Activated CD4-positive, CD25-positive, alpha-beta regulatory T cell treated with anti-CD3 and anti-CD28 coated beads, Interleukin-2, amount 50 U/mL, for 72 hours (primary cell): ENCODE measurements at places on chromosomes 5 and 9.

DNA sequence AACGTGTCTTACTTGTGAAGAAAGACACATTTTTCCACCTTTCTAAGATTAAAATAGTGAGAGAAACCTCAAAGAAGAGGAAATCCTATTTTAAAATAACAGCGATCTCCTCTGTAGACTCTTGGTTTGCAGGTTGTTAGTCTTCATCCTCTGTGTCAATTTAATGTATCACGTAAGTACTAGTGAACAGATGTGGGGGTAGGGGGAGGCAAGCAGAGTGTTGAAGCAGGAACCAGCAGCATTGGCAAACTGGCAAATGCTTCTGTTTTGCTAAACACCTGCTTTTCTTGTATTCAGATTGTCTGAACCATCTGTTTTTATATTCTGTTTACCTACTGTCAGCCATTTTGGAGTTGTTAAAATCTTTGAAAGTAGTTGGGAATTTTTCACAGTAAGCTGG is 159.3 kb upstream of the TLX3 start:
- no peak for DNase-seq

GRCh38 chr5:3375586-3376311 is 219.9 kb upstream of the IRX1 start:
- no peak for DNase-seq

DNA sequence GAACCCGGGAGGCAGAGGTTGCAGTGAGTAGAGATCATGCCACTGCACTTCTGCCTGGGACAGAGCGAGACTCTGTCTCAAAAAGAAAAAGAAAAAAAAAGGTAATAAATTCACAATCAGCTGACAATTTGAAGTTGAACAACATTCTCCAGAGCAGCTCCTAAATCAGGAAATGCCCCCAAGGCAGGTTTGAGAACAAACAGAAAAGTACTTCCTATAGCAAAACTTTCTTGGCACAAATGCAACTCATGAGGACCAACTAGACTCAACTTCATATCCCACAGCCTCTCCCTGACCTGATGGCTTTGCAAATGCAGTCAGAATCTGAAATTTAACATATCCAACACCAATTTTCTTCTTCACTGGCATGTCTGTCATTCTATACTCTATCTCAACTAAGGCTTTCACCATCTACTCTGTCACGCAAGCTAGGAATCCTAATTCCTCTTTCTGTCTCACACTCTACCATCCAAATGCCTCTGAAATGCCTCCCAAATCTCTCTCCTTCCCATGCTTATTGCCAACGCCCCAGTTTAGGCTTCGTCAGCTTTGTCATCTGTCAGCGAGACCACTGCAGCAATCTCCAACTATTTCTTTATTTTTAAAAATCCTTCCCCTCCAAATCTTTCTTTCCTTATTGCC is 113.3 kb downstream of the MAPKAP1 start:
- no peak for DNase-seq

DNA sequence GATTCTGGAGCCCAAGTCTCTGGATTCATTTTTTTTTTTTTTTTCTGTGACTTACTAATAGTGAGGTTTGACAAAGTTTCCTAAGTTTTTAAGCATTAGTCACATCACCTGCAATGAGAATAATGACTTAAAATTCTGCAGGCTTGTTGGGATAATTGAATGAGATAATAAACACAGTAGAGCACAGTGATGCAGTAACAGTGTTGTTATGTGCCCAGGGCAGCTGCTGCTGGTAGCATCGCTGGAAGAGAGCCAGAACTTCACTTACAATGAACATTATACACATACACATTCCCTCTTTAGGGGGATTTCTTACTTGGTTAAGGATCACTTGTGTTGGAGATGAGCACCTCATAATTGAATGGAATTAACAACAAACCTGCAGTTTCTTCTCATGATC is 78.9 kb downstream of the ALDH7A1 start:
- DNase-seq = no peak

- no peak for DNase-seq
These were observed 14.4 kb upstream of the AMACR start for GRCh38 chr5:34022121-34022705.

- no peak for DNase-seq
These were observed 12.7 kb downstream of the UBAC1 start for GRCh38 chr9:135948446-135948845.

DNA sequence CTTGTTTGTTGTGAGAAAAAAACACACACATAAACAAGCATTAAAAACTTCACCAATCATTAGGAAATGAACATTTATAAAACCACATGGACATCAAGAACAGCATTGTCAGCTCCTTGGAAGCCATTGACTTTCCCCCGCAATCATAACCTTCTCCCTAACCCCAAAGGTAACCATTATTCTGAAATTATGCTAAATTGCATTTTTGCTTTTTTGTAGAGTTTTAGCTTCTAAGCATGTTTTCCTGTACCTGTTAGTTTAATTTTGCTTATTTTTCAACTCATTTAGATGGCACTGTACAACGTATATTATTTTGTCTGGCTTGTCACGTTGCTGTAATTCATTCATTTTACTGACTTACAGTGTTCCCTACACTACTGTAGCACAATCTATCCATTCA is 36.8 kb downstream of the PDE6A start:
- DNase-seq = no peak

GRCh38 chr5:150560401-150561191 is 52.7 kb downstream of the NDST1 start:
- peak; percentile 78 for DNase-seq

- DNase-seq = no peak
These were observed 106.0 kb downstream of the ARRDC3 start for GRCh38 chr5:91277093-91277626.

- no peak for DNase-seq
These were observed 989.8 kb downstream of the TLE1 start for GRCh38 chr9:80699511-80699998.

- no peak for DNase-seq
These were observed 711.0 kb downstream of the TLE4 start for GRCh38 chr9:80282766-80283165.

DNA sequence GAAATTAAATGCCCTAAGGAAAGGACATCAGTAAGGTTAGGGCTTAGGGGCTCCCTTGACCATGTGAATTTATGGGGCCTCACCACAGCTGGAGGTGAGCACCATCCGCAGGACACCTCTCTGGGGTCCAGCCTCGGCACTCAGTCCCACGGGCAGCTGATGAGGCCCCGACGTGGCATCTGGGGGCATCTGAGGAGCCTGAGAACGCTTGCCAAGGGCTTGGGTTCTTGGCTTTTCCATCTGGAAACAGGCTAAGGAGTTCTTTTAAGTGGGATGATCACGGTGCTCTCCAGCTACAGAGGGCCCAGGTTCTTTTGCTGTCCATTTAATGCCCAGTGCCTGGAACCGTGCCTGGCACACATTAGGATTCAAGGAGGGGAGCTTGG is 3.6 kb downstream of the NKX2-5 start:
- no peak for DNase-seq

- DNase-seq = no peak
These were observed 585.2 kb downstream of the EFNA5 start for GRCh38 chr5:107085572-107085971.

DNA sequence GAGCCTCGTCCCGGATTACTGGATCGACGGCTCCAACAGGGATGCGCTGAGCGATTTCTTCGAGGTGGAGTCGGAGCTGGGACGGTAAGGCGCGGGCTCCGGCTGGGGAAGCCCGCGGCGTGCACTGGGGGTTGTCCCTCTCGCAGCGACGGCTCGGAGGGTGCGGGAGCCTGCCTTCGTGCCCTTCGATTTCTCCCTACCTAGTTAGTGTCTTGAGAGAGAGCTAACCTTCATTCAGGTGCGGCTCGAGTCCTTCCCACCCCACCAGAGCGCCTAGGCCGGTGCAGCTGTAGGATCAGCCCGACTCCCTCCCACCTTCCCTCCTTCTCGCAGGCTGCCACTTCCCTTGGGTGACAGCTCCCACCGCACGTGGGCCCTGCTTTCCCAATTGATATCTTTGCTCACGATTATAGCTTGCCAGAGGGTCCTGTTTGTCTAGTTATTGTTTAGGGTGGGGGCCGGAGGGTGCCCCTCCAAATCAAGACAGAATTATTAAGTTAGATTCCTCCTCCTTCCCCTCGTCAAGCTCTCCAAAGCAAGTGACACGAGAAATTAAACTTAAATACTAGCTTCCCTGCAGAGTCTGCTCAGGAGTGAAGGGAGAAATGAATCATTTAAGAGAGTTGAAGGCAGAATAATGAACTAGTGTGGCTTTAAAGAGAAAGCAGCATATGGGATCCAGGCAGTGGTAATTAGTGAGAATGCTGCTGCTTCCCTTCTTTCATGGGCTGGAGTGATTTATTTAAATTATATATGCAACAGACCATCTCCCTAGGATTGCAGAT is 569 bp downstream of the CAMK4 start:
- DNase-seq = no peak

DNA sequence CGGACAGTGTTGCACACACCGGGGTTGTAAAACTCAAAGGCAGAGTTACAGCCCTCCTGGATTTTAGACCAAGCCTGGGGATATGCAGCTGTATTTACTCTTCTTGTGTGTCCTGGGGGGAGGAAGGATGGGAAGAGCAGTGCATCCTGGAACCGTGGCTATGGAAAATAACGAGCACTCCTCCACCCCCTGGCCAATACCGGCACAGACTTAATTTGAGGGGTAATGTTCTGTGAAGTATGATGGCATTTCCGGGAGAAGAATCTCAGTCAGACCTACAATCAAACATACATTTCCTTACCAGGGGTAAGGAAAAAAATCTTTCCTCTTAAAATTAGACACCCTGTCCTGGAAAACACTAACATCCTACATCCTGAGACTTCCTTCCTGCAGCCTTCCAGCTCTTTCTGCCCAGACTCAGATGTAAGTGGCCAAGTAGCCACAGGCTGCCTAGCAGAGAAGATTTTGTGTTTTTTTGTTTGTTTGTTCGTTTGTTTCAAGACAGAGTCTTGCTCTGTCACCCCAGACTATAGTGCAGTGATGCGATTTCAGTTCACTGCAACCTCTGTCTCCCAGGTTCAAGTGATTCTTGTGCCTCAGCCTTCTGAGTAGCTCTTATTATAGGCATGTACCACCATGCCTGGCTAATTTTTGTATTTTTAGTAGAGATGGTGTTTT is 11.0 kb upstream of the ERMP1 start:
- no peak for DNase-seq

DNA sequence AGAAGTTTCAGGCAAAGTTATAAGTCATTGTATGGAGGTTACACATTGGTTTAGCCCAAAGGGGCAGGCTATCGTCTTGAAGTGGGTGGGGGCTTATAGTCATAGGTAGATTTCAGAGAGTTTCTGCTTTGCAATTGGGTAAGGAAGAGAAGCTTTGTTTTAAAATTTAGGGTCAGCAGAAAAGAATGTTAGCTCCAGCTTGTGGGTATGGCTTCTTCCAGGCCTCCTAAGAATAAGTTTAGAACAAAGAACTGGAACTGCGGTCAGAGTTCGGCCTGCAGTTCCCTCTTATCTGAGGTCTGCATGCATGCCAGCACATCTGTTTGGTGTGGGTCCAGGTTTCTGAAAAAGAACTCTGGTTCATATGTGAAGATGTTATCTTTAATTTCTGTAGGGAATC is 96.1 kb downstream of the CYFIP2 start:
- no peak for DNase-seq

- DNase-seq = no peak
These were observed 159.8 kb downstream of the SLF1 start for GRCh38 chr5:94778299-94778698.

- DNase-seq = no peak
These were observed 55.7 kb downstream of the GGTA1 start for GRCh38 chr9:121443981-121444380.

DNA sequence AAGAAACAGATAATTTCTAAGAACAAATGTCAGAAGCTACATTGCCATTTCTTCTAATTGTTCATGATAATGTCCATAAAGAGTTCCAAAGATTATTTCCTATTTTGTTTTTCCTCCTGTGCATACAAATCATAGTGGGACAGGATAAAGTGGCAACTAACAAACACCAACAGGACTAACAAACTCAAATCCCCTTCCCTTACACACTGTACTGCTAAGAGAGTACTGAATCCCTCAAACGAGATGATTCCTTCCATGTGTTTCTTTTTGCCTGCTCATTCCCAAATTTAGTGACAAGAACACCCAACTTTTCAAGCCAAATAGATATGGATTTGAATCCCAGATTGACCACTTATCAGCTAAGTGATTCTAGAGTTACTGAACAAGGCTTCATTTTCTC is 15.2 kb downstream of the STRBP start:
- DNase-seq = no peak

DNA sequence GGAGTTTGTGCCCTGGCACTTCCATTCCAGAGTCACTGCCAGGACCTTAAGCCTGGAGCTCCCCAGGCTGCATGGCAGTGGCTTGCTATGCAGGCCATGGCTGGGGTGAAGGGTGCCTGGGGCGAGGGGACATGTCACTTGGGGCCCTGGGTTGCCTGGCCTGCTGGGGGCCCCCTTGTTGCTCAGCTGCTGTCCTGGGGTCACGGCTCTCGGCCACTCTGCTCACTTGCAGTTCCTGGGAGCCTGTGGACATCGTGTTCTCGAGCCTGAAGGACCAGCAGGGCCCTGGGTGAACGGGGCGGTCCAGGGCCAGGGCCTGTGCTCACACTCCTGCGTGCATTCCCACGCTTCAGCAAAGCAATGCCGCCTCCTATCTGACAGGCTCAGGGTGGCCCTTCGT is 14.5 kb upstream of the SLC2A6 start:
- no peak for DNase-seq

- DNase-seq = no peak
These were observed 2.0 kb downstream of the PITX1 start for GRCh38 chr5:135031813-135032694.

GRCh38 chr9:98807070-98807813 is at the start of gene GALNT12:
Gene GALNT12 (plus strand): TSS chr9:98807670. CDS start chr9:98807699, 29 bp downstream.
- no peak for DNase-seq

DNA sequence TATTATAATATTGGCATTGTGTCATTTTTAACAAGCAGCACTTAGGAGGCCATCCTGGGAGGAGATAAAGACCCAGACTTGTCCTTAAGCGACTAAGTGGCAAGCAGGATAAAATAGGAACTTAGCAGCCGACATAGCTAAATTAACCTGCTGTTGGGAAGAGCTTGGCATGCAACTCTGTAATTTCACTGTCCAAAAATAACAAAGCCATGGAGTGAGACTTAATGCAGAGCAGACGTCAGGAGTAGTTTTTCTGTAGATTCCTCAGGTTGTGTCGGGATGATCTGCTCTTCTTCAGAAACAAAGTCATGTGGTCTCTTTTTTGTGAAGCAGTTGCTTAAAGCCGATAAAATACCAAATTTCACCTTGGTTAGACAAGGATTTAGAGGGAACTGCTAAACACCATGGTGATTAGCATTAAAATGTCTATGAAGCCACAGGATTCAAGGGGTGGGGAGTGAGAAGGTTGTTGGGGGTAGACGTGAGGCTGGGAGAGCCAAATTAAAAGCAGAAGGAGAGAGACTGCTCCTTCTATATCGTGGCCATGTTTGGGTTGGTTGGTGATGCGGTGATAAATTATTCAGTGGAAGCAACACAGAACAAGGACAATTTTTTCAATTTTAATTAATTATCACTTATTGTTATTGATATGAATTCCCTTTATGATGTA is 303.0 kb downstream of the CSNK1G3 start:
- no peak for DNase-seq

DNA sequence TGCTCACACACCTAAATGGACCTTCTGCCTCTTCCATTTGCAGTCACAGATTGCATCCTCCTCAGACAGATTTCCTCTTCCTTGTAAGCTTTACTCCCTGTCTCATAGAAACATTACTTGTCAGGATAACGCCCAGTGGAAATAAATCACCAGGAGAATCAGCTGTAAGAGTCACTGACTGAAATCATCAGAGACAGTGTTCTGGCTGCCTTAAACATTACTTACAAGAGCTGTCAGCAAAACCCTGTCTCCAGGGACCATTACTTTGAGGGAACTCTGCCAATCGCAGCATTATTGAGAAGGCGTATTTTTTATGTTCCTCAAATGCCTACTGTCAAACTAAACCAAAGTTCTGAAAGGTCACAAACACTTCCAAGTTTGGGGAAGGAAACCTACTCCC is 5.9 kb downstream of the DPYSL3 start:
- DNase-seq = no peak
